ENCODE measurements at places on chromosomes 5 and 9. TPM values are rescaled to one million over a fixed set of nuclear protein-coding genes. Genes with fewer than 3 reads are reported as not detected.

- DNase-seq, result no peak
Observed at GRCh38 chr5:173750538-173751265, 134.3 kb upstream of the BOD1 start.

- no peak for DNase-seq
Observed at GRCh38 chr9:127279717-127280285, 15.2 kb downstream of the GARNL3 start.

GRCh38 chr9:91898451-91899218 lies 51.4 kb downstream of the ROR2 start:
- DNase-seq, result peak; percentile 60

DNA sequence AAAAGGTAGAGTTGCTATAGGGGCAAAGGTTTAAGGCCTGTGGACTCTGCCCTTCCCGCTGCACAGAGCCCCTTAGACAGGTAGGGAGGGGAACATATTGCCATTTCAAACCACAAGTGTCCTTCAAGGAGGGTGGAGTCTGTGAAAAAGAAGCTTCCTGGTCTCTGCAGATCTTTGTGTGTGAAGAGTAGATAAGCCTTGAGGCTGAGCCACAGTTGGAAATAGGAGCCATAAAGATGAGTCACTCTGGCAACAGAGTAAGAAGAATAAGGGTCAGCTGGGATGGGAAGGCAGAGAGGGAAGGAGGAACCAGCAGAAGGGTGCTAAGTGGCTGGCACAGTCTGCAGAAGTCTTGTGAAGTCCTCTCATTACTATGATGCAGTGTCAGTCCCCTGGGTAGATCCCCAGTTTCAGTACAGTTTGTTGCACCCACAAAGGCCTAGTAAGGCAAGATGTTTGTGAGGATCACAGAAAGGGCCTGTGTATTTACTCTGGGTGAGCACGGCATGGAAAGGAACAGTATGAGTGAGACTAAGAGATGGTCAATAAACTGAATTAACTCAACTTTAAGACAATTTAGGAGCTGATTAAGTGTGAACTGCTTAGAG lies 18.1 kb downstream of the GRXCR2 start:
- DNase-seq, result peak; percentile 74

- no peak for DNase-seq
Observed at GRCh38 chr5:107554776-107555424, 115.8 kb downstream of the EFNA5 start.

DNA sequence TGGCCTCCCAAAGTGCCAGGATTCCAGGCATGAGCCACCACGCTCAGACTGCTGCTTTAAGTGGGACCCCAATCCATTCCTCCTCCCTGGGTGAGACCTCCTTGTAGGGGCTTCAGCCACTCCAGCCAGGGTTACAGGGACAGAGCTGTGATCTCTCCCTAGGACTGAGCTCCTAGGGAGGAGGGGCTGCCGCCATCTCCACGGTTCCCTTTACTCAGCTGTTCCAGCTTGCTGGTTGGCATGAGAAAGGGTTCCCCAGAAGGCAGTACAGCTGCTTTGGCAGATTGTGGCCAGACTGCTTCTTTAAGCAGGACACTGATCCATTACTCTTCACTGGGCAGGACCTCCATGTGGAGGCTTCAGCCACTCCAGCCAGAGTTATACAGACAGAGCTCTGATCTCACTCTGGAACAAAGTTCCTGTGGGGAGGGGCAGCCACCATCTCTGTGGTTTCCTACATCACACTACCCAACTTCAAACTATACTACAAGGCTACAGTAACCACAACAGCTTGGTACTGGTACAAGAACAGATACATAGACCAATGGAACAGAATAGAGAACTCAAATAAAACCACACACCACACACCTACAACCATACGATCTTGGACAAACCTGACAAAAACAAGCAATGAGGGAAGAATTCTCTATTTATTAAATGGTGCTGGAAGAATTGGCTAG lies 7.2 kb downstream of the INSL6 start:
- DNase-seq, result no peak

DNA sequence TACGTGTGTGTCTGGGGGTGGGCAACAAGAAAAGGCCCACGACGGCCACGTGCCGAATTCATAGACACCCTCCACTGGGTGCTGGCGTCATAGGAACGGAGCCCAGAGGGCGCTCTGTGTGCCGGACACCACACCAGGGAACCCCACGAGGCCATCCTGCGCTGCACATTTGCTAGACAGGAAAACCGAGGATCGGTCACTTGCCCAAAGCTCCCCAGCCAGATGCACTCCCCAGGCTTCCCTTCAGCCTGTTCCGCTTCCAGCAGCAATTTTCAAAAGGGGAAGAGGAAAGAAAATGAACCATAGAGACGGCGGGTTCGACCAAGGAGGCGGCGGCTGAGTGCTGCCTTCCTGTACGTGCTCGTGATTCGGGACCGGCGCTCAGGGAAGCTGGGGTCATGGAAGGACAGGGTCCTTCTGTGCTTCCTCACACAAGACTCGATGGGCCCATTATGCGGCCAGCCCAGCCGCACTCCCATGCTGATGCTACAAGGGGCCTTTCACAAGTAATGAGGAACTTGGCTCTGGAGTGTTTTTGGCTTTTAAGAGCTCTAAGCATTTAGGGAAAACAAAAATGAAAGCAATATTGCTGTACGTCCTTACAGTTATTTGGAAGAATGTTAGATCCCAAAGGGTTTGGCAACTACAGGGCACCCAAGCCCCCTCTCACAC lies 124.6 kb upstream of the SARDH start:
- peak; percentile 30 for DNase-seq

CMYA5 gene
- 3.3 TPM for total RNA-seq

TEK gene
- total RNA-seq, result 2.6 TPM
